Immature natural killer cell (primary cell): ENCODE measurements at places on chromosomes 1 and 21. TPM values are rescaled to one million over a fixed set of nuclear protein-coding genes. Genes with fewer than 3 reads are reported as not detected.
A peak's percentile ranks its signal among the peaks of the same experiment; 100 is the strongest.

Gene RPRD2
- polyA plus RNA-seq, result 31.0 TPM

DNA sequence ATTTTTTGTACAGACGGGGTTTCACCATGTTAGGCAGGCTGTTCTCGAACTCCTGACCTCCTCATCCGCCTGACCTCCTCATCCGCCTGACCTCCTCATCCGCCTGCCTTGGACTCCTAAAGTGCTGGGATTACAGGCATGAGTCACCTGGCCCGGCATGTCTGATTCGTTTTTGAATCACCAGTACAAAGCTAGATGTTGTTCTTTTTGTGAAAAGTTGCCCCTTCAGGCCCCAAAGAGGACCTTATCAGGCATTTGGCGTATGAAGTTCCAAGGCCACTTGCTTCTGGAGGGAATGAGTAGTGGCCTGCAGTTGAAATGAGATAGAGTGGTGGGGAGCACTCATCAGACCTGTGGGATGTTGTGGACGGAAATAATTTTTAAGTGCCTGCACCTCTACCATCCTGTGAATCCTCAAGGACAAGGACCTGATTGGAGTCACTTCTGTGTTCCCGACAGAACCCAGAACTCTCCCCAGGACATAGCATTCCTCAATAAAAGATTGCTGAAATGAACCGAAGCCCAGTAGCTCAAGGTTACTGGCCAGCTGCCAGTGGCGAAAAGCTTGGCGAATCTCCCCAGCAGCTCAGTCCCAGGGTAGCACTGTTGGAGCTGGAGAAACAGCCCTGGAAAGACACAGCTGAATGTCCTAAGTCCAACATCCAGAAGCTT is 50.1 kb downstream of the NDUFS5 start:
- no peaks in the 10 kb centered on the region for H3K36me3 ChIP-seq
- H3K27ac ChIP-seq, result no peak overlapping the region
- no peak overlapping the region for H3K4me3 ChIP-seq
- H3K4me1 ChIP-seq, result peaks cover 4% of the 10 kb centered on the region

Gene ADGRB2
- polyA plus RNA-seq, result 2.1 TPM

DNA sequence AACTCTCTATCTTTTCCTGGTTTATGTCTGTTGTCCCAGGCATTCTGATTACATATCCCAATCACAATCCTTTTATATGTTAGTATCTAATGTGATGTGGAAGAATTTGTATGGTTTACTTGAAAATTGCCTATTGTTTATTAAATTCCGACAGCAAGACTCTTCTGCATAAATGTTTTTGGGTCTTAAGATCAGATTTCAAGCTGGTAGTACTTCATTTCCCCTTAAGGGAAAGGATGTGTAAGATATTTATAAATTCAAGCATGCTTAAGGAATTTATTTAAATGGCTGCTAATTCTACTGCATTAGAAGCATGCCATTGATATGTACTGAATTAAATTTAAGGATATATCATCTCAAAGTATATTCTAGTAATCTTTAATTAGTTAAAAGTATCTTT is 20.4 kb upstream of the GPR88 start:
- peaks cover 9% of the 10 kb centered on the region for H3K36me3 ChIP-seq
- no peak overlapping the region for H3K27ac ChIP-seq
- no peak overlapping the region for H3K4me3 ChIP-seq
- H3K27me3 ChIP-seq, result no peaks in the 10 kb centered on the region
- peaks cover 17% of the 10 kb centered on the region for H3K4me1 ChIP-seq
- DNase-seq, result no peak

Gene KRTAP20-3
- not detected for polyA plus RNA-seq

- no peak for DNase-seq
- peaks cover 4% of the 10 kb centered on the region for H3K36me3 ChIP-seq
- H3K27ac ChIP-seq, result no peak overlapping the region
- H3K4me1 ChIP-seq, result no peaks in the 10 kb centered on the region
- no peak overlapping the region for H3K4me3 ChIP-seq
- peaks cover 14% of the 10 kb centered on the region for H3K27me3 ChIP-seq
Observed at GRCh38 chr1:1173061-1173792, 453 bp upstream of the TTLL10 start.

GRCh38 chr1:245085508-245086095 is 69.2 kb upstream of the KIF26B start:
- no peak overlapping the region for H3K27ac ChIP-seq
- no peak for DNase-seq
- no peaks in the 10 kb centered on the region for H3K36me3 ChIP-seq
- no peaks in the 10 kb centered on the region for H3K27me3 ChIP-seq

Gene KCNJ15
- not detected for polyA plus RNA-seq

GRCh38 chr1:39900662-39901463 is 854 bp downstream of the MYCL start:
- H3K36me3 ChIP-seq, result no peaks in the 10 kb centered on the region
- DNase-seq, result no peak
- H3K4me3 ChIP-seq, result peak overlapping the region; percentile 74
- no peak overlapping the region for H3K27ac ChIP-seq
- H3K27me3 ChIP-seq, result peaks cover 17% of the 10 kb centered on the region
- peaks cover 7% of the 10 kb centered on the region for H3K4me1 ChIP-seq

DNA sequence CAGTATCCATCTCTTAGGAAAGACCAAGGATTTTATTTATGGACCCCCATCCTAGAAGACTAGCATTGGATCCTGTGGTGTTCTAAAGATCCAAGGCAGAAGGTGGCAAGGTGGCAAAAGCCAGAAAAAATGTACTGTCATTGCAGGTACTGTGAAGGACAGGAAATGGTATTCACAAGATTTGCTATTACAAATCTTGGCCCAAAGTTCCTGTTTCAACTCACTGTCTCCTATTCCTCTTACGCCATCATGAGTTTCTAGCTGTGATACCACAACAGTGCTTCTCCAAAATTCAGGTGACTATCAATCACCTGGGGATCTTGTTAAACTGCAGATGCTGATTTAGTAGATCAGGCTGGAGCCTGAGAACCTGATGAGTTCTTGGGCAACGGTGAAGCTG is 21.4 kb downstream of the ACP6 start:
- H3K4me3 ChIP-seq, result peak overlapping the region; percentile 74
- H3K4me1 ChIP-seq, result peaks cover 44% of the 10 kb centered on the region
- H3K27ac ChIP-seq, result peak overlapping the region; percentile 77
- DNase-seq, result peak; percentile 17

Gene JAM2
- polyA plus RNA-seq, result not detected

Gene BARHL2
- not detected for polyA plus RNA-seq
